ENCODE measurements at places on chromosomes 2 and 18. TPM values are rescaled to one million over a fixed set of nuclear protein-coding genes. Genes with fewer than 3 reads are reported as not detected.

The SPDYA gene
- 3.0 TPM for total RNA-seq

The KANSL1L gene
- total RNA-seq: 35.1 TPM

The TRIM43 gene
- total RNA-seq: not detected

DNA sequence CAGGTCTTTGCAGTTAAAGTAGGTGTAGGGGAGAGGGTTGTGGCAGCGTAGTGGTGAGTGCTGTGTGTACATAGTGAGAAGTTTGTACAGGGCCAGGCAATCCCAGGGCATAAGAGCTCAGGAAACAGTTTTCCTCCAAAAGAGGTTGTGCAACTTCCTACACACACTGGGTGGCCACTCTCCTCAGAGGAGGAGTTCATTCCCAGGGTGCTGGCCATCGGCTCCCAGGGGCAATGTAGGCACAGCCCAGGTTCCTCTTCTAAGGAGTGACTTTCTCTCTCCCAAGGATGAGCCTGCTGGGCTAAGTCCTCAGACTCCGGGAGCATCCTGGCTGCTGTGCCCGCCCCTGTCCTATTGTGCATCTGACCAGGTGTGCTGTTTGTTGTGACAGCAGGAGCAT, 3.0 kb downstream of the ACOXL start:
- no peak overlapping the region for H3K4me3 ChIP-seq
- DNase-seq: no peak
- H3K27ac ChIP-seq: no peak overlapping the region
- H3K4me1 ChIP-seq: no peaks in the 10 kb centered on the region
